ENCODE measurements at places on chromosomes 3 and 15.

DNA sequence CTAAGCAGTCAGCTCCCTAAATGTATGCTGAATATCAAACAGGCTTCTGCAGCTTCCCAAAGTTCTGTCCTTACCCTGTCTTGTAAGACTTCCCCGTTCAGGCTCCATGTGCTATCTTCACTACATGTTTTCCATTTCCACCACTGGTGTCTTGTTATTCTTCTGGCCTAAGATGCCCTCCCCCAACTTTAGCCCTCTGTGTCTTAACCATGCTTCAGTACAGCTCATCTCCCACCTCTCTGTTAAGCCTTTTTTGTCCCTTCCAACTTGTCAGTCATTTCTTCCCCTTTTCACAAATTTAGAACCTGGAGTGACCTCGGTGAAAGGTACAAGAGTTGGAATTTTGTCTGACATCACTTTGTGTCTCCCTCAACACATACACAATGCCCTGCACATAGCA is 151.7 kb upstream of the TBL1XR1 start:
- no peak for DNase-seq

DNA sequence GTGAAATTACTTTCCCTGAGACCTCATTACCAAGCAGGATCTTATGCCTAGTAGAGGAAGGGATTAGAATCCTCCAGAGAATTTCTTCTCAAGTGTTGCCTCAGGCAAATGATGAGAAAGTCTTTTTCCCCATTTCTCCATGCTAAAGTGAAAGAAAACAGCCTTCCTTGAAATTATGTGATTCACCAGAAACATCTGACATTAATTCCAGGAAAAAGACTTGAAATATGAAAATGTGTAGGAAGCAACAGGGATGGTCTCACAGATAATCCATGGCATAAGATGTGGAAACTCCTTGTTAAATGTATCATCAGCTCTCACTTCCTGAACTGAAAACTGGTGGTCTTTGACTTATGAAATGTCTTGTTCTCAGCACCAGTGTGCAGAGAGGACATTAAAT is 17.9 kb upstream of the ABI3BP start:
- no peak for DNase-seq

- peak; percentile 11 for DNase-seq
These were observed 495.6 kb downstream of the LPP start for GRCh38 chr3:188649521-188649920.

GRCh38 chr3:131555456-131555855 is 52.7 kb upstream of the MRPL3 start:
- DNase-seq, result peak; percentile 92

GRCh38 chr15:39997031-39997430 is 42.0 kb downstream of the SRP14 start:
- no peak for DNase-seq

- DNase-seq, result no peak
These were observed 84.4 kb downstream of the SLMAP start for GRCh38 chr3:57840473-57840872.

GRCh38 chr3:52143156-52143555 is 11.1 kb downstream of the POC1A start:
- DNase-seq, result no peak

- peak; percentile 61 for DNase-seq
These were observed 16.7 kb upstream of the RPL24 start for GRCh38 chr3:101703169-101703568.

DNA sequence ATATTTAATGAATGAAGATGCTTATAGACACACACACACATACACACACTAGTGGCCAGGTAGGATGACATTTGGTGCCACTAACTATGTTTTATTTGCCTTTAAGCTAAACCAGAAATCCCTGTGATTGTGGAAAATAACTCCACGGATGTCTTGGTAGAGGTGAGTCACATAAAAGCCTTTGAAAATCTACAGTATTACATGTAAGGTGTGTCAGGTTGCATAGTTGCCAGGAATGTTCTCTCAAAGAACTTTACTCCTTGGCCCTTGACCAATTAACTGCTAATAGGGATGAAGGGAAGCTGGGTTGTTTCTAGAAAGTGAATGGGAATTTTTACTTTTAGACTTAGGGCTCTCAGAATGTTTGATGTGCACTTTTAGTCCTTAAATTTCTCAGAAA is 9.9 kb downstream of the ZBED2 start:
- DNase-seq, result peak; percentile 96

DNA sequence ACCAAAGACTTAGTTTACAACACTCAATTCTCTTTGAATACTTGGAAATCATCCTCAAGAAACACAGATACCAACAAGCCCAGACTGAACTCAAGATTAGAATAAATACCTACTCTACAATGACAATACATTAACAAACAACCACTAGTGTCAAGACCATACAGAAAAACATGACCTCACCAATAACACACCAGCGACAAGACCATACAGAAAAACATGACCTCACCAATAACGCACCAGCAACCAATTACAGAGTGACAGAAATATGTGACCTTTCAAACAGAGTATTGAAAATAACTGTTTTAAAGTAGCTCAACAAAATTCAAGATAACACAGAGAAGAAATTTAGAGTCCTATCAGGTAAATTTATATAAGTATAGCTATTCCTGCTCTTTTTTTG is 876.0 kb downstream of the EPHA3 start:
- DNase-seq, result no peak

DNA sequence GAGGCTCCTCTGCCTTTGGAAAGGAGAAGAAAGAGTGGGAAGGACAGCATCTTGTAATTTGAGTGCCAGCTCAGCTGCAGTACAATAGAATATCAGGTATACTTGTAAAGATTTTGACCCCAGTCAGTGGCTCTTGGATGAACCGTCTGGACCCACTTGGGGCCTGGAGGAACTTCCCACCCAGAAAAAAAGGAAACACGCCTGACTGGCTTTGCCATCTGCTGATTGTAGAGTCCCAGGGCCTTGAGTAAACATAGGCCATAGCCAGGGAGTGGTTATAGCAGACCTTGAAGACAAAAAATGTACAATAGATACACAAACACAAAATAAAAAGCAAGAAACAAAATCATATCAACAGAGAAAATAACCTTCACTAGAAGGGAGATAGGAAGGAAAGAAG is 112.1 kb downstream of the GOLIM4 start:
- DNase-seq, result no peak

DNA sequence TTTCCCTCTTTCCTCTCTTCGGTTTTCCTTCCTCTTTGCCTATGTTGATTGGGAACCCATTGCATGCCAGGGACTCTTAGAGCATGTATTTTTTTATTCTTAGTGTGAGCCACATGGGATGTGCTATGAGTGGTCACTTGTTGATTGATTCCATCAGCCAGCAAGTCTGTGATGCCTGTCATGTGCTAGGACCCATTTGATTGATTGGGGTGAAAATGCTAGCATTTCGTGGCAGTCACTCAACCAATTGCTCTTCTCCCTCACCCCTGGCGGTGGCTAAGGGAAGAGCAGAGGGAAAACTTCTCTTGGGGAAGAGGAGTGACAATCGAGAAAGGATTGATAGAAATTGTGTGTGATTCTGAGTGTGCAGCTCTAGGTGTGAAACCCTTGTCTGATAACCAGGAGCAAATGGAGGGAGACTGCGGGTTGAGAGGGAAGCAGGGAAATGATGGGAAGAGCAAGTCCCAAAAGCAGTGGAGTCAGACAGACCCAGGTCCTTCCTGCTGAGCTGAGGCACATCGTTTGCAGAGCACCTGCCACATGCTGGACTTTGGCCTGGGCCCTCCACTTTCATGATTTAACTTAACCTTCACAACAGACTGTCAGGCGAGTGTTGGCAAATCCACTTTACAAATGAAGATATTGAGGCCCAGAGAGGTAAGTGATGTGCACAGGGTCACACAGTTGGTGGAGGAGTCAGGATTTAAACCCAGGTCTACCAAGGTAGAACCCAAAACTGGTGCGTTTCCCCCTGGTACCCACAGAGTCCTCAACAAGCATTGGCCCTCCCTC is 40.0 kb downstream of the SLC6A11 start:
- no peak for DNase-seq

DNA sequence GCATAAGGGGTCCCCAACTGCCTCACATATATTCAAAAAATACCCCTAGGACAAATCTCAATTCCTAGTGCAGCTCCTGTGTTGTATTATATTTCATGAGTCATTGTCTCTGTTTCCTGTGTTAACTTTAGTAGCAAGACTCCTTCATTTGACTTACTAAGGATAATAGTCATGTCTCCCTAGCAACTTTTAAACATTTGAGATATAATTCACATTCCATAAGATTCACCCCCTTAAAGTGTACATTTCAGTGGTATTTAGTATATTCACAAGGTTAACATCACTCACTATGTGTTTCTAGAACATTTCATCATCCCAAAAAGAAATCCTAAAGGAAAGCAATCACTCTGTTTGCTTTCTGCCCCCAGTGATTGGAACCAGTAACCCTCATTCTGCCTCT is 121.3 kb upstream of the WNT7A start:
- DNase-seq, result no peak

GRCh38 chr3:132723024-132723950 is 1.1 kb upstream of the NPHP3 start:
- DNase-seq, result peak; percentile 61

DNA sequence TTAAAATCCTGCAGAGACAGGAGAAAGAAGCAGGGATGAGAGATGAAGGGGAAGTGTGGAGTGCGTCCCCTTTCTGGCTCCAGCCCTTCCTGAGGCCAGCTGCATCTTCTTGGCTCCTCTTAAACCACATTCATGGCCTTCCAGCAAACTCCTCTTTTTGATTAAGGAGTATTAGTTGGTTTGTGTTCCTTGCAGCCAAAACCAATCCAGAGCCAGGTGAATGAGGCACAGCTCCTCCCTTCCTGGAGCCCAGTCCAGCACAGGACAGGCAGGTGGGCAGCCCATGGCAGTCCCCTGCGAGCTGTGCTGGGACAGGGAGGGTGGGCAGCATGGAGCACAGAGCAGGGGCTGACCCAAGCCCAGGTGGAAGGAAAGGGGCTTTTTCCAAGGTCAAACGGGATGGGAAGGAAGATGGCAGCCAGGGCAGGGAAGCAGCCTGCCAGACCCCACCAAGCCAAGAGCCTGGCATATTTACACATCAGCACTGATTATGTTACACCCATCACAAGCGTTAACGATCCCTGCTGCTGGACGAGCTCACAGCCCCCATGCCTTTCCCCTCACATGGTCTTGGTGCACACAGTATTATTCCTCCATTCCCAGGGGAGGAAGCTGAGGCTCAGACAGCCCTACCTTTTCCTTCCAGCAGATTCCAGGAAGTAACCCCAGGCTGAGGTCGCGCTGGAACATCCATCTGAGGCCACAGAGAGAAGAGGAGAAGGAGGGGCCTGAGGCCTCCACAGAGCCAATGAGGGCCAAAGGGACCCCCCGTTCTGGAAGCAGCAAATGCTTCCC is 175.6 kb downstream of the SMAD6 start:
- DNase-seq, result no peak

DNA sequence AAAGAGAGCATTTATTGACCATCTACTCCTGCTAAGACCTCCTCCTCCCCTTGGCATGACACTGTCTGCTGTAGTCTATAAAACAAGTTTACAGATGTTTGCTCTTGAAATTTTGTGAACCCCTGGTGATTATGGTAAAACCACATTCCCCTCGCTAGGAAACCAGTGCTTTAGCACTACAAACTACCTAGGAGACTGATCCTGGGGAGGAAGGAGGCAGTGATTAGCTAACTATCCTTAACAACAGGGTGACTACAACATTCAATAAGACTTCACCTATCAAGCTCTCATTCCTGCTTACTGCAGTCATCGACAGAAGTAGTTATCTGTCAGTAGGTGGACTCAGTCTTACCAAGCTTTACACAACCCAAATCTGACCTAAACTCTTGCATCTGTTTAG is 371.3 kb downstream of the TUSC7 start:
- DNase-seq, result no peak

- DNase-seq, result no peak
These were observed 183.1 kb upstream of the CGNL1 start for GRCh38 chr15:57193161-57193560.

DNA sequence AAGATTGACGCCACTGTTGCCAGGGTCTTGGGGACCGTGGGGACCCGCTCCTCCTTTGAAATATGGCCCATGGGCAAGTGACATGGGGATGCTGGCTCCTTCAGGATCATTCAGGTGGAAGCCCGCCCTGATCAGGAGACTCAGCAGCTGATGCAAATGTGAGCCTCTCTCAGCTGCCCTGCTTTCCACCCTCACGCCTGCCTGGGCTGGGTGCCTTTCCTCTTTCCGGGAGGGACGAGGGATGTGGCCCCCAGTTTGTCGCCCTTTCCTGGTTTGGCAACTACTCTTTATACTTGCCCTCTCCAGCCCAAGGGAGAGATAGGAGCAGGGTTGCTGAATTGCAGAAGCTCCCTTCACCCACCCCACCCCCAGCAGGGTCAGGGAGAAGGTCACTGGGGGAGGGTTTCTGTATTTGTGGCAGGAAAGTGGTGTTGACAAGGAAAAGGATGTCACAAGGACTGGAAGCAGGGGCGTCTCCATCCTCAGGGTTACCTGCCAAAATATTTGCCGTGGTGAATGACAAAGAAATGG is 21.8 kb downstream of the DNASE1L3 start:
- no peak for DNase-seq

DNA sequence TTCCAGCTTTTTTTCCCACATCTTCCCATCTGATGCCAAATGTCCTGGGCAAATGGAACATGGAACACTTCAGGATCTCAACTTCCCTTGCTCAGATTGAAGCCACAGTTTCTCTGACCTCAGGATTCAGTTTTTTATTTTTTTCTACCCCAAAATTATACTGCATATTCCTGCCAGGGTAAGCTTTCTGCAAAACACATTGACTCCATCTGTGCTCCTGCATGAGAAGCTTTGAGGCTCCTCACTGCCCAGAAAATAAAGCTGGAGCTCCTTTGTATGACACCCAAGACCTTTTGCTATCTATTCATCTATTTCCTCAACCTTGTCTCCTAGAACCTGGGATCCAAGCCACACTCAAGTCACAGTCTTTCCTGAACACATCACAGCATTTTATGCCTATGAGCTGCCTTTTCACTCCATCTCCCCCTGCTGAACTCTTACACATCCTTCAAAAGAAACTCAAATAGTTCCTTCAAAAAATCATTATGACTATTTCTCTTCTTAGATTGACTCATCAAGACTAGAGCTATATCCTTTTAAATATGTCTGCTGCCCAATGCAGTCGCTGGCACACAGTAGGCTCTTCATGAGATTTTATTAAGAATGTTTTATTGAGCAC is 57.4 kb upstream of the PSMD6 start:
- no peak for DNase-seq

DNA sequence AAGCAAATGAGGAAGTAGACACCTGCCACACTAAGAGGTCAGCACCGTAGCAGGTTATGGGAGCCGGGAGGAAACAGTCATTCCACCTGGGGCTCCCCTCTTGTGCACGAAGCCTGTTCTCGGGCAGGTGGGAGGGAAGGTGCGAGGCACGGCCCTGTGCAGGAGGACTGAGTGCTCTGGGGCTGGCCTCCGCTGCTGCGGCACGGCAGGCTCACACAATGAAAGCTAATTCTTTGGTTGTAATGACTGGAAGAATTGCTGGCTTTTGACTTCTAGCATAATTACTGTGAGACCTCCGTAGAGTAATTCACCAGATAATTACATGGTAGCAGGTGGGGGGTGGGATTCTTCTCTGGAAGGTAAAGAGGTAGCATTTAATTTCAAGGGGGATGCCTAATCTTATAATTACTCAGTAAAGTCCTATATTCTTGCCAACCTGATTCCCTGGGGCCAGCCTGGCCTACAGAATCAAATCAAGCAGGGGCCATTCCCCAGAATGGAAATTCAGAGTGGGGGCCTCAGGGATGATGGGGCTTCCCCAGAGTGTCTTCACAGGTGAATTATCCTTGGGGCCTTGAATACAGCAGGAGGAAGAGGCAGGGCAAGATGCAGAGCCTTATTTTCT is 129.1 kb downstream of the TPRA1 start:
- DNase-seq, result no peak

All from renal cortical epithelial cell (primary cell).